ENCODE measurements at places on chromosomes 16 and 17. TPM values are rescaled to one million over a fixed set of nuclear protein-coding genes. Genes with fewer than 3 reads are reported as not detected.

RAB11FIP3 gene
- 34.2 TPM for total RNA-seq

OR1A1 gene
- not detected for total RNA-seq

- DNase-seq = peak; percentile 96
Measured at GRCh38 chr17:2049333-2050299, 5.3 kb upstream of the HIC1 start.

DNA sequence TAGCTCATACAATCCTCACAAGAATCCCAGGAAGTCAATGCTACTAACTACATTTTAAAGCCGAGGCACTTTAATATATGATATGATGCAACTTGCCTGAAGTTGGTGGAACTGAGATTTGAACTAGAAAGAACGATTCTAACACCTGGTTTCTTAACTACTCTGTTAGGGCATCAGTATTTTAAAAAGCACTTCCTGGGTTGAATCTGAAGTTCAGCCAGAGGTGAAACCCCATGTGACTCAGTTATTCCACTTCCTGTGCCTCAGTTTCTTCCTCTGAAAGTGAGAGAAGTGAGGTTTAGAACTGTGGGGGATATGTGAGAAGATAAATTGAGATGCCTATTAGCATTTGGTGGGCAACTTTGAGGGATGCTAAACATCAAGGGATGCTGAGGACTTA, 129.4 kb upstream of the ANKFN1 start:
- DNase-seq = no peak

- no peak for DNase-seq
Measured at GRCh38 chr16:4087099-4087885, 28.9 kb downstream of the ADCY9 start.

DNA sequence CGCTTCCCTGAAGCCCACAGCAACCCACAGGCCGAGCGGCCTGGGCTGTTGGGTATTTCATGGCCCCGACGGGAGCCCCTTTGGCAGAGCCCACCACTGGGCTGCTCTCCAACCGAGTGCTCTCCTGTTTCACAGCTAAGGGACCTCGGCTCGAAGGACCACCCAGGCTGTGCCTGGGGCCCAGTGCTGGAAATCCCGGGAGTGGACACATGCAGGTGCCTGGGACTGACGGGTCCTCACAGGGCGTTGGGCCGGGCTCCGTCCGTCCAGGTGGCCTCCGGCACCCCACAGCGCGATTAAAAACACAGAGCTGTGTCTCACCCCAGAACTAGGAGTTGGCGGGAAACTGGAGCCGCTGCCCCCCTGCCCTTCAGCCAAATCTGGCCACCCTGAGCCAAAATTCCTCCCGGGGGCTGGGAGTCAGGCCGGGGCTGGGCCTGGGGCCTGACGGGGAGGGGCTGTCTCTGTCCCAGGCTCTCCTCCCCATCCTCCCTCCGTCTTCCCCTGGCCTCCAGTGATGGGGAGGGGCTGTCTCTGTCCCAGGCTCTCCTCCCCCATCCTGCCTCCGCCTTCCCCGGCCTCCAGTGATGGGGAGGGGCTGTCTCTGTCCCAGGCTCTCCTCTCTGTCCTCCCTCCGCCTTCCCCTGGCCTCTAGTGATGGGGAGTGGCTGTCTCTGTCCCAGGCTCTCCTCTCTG, 14.1 kb downstream of the UTS2R start:
- no peak for DNase-seq

GRCh38 chr17:36468903-36469635, 17.4 kb upstream of the ZNHIT3 start:
- DNase-seq = no peak
